Activated T-cell treated with anti-CD3 and anti-CD28 coated beads, Interleukin-2, amount 50 U/mL, for 72 hours (primary cell): ENCODE measurements at places on chromosomes 1 and 21.

- DNase-seq, result no peak
Measured at GRCh38 chr1:169091480-169091941, 15.0 kb upstream of the ATP1B1 start.

GRCh38 chr1:10210841-10211804 is 753 bp downstream of the KIF1B start:
- DNase-seq, result peak; percentile 42

- no peak for DNase-seq
Measured at GRCh38 chr1:246734866-246735265, 10.7 kb downstream of the SCCPDH start.

DNA sequence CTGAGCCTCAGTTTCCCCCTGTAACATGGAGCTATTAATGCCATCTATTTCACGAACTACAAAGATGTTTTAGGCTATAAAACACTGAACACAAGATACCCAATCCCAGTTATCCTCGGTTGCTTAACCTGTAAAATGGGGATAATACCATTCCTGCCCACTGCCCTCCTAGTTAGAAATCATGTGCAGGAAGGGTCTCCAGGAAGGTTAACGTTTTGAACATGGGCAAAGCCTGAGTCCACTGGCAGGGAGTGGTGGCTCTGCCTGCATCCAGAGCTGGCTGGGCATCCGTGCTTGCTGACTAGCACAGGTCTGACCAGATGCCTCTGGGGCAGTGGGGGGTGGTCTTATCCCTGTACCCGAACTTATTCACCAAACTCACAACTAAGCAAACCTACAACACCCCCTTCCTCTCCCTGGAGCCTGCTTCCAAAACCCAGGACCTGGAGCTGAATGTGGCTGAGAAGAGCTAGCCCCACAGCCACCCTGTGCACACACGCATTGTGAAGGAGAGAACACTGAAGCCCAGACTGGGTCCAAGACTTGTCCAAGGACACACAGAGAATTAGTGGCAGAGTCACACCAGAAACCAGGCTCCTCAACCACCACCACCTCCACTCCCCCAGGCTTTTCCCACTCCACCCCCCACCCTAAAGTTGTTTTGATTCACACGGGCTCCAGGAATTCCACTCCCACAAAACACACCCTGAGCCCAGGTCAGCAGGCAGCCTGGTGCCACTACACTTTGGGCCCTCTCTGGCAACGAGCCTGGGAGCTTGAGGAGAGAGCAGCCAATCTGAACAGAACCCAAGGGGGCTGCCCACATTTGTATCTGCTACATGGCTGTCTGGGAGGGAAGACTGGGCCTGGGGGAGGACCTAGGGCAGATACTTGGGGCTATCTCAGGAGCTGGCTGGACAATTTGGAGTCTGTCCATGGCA is 1.6 kb downstream of the E2F2 start:
- DNase-seq, result no peak

- no peak for DNase-seq
Measured at GRCh38 chr21:28445141-28445830, 547.4 kb downstream of the LTN1 start.

DNA sequence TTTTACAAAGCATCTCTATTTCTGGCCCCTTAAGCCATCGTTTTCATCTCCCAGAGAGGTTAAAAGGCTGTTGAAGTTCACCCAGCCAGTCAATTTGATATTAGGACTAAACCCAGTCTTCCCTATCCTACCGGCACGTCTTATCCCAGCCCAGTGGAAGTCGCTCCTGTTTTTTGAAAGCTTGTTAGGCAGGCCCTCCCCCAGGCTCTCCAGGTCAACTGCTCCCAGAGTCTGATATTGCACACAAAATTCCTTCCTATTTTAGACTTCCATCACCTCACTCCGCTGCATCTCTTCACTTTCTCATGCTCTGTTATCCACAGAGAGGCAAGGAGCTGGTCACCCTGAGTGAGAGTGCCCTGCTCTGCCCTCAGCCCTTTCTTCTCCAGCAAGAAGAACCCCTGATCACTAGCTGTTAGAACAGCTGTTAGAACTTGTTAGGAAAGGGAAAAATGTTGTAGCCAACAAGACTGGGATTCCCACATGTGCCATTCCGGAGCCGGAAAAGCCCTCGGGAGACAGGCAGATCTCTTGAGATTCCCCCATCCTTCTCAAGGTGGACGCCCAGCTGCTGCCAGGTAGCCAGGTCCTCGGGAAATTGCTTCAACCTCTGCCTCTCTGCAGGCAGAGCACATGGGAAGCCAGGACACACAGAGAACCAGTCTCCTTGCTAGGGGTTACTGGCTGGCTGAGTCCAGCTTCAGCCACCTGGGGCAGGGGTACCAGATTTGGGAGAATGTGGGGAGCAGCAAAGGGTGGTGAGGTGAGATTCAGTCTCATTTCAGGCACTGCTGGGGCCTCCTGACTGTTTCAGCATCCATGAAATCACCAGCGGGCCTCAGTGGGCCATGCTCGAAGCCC is 25.7 kb downstream of the PLXNA2 start:
- no peak for DNase-seq

DNA sequence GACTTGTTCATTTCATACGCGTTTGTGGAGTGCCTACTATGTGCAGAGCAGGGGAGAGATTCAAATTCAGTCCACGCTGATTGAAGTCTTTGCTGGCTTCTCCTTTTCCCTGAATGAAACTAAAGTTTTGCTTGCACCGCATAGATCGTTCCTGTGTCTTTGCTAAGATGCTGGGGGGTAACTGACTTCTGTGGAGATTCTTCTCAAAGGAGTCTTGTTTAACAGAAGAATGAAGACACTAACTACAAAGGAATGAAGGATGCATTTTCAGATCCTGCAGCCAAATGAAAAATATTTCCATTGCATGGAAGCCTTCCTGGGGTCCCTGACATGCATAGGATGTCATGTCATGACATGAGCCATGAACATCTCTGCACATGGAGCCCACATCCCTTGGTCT is 26.9 kb upstream of the H6PD start:
- DNase-seq, result no peak
